ENCODE measurements at places on chromosomes 1 and 21. TPM values are rescaled to one million over a fixed set of nuclear protein-coding genes. Genes with fewer than 3 reads are reported as not detected.

DNA sequence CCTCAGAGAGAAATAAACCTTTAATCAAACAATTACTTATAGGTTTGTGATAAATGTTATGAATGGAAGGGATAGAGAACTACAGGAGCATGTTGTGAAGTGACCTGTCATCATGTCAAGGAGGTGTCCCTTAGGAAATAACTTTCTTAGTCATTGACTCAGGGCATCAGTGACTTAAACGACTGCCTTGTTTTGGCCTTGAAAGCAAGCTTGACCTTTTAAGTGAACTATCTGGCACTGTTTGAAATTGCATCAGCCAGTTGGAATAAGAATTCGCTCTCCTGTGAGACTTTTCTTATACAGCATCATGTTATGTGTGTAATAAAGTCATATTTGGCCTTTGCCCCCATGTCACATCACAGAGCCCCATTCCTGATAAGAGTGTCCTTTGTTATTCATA, 30.9 kb downstream of the LRRC8B start:
- DNase-seq, result no peak

GRCh38 chr1:50027794-50028193, 4.0 kb upstream of the AGBL4 start:
- no peak for DNase-seq

- no peak for DNase-seq
Observed at GRCh38 chr1:93707956-93708355, 26.3 kb upstream of the BCAR3 start.

- no peak for DNase-seq
Observed at GRCh38 chr1:18721776-18722175, 91.1 kb downstream of the PAX7 start.

DNA sequence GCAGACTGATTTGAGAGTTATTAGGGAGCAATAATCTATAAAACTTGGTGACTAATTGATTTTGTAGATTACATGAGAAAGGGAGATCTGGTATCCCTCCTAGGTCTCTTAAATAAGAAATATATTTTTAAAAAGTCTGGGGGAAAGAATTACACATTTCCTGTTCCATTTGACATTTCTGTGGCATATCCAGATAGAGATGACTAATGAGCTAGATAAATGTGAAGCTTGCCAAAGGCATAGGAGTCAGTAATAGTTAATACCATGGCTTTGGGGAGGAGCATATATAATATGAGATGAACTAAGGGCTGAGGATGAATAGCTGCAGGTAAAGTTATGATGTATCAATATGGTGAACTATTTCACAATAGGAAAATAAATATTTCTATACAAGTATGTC, 663.7 kb downstream of the PTPRC start:
- no peak for DNase-seq

DNA sequence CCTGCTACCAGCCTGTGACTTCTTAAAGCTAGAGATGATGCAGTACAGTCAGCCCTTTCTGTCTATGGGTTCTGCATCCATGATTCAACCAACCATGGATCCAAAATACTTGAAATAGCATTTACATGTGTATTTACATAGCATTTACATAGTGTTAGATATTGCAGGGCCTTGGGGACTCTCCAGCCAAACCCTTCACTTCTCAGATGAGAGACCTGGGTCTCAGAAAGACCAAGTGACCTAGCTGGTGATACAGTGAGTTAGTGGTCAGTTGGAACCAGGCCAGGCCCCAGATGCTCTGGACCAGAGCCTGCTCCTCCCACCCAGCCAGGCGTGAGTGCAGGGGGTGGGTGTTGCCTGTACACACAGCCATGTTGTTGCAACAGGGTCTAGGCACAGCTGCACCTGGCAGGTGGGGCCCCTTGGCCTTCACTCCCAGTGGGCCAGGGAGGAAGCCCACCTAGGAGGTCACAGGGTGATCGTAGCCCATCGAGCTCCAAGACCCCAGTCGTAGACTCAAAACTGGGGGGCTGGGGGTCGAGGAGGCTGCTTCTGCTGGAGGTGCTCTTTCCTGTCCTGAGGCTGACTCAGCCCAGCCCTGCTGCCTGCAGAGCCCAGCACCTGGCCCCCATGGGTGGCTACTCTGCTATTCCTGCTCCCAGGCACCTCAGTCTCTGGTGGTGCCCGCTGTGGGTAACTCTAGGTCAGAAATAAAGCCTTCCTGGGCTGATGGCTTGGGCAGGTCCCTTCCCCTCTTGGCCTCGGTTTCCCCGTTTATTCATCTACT, 7.7 kb downstream of the TMEM61 start:
- no peak for DNase-seq

- DNase-seq, result no peak
Observed at GRCh38 chr1:182791281-182792179, 2.0 kb downstream of the NPL start.

The NBPF6 gene
- polyA plus RNA-seq, result not detected

The KRTAP26-1 gene
- not detected for polyA plus RNA-seq

The SH2D5 gene
- polyA plus RNA-seq, result 1.2 TPM

The KLHDC8A gene
- 1.4 TPM for polyA plus RNA-seq

The RGS16 gene
- polyA plus RNA-seq, result 1.4 TPM

All from right renal cortex interstitium (tissue), 3 donors.